ENCODE measurements at places on chromosomes 7 and 10.
A peak's percentile ranks its signal among the peaks of the same experiment; 100 is the strongest.

GRCh38 chr7:56079450-56080185, 13.1 kb downstream of the PHKG1 start:
- no peak for DNase-seq

- DNase-seq = peak; percentile 93
Observed at GRCh38 chr10:97759158-97759887, 12.5 kb downstream of the SFRP5 start.

- peak; percentile 72 for DNase-seq
Observed at GRCh38 chr7:55571511-55572377, 558 bp downstream of the VOPP1 start.

GRCh38 chr10:76031769-76032699, 600.6 kb downstream of the LRMDA start:
- no peak for DNase-seq

DNA sequence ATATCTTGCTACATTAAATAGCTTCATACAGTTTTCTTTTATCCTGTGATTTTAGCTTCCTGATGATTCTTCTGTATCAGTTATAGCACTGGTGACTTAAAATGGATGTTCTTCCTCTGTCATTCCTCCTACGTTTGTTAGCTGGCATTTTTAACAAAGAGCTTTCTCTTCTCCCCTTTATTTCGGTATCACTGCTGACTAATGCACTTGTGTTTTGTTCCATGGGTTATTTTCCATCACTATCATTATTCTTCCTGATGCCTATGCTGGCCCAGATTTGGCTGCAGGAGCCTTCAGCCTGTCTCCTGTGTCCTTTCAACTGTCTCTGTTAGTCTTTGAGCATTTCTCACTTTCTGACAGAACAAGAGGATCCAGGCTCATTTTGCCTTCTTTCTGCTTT, 13.1 kb downstream of the BMS1 start:
- no peak for DNase-seq

All from SJCRH30 (cell line).